NK-92 treated with Interleukin-12 subunit alpha and Interleukin-12 subunit beta, amount 100 ng/mL, for 24 hours (cell line): ENCODE measurements at places on chromosomes 3 and 15.

GRCh38 chr3:69425249-69425648 lies 39.4 kb upstream of the FRMD4B start:
- DNase-seq = no peak

- DNase-seq = no peak
Measured at GRCh38 chr3:195012100-195012499, 258.9 kb downstream of the XXYLT1 start.

- no peak for DNase-seq
Measured at GRCh38 chr3:56869157-56869889, 67.6 kb upstream of the ARHGEF3 start.

DNA sequence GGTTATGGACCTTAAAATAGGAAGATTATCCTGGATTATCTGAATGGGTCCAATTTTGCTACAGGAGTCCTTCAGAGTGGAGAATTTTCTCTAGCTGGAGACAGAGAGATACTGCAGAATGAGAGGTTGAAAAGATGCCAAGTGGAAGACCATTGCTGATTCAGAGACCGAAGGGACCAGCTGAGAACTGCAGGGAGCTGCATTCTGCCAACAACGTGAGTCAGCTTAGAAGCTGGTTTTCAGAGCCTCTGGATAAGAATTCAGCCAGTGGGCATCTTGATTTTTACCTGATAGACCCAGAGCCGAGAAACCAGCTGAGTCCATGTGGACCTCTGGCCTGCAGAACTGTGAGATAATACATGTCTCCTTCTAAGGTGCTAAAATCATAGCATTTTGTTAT lies 234.0 kb downstream of the NR2F2 start:
- DNase-seq = no peak

GRCh38 chr3:108328821-108329486 lies 32.6 kb downstream of the HHLA2 start:
- DNase-seq = no peak

GRCh38 chr3:11084098-11084497 lies 70.2 kb upstream of the HRH1 start:
- no peak for DNase-seq

DNA sequence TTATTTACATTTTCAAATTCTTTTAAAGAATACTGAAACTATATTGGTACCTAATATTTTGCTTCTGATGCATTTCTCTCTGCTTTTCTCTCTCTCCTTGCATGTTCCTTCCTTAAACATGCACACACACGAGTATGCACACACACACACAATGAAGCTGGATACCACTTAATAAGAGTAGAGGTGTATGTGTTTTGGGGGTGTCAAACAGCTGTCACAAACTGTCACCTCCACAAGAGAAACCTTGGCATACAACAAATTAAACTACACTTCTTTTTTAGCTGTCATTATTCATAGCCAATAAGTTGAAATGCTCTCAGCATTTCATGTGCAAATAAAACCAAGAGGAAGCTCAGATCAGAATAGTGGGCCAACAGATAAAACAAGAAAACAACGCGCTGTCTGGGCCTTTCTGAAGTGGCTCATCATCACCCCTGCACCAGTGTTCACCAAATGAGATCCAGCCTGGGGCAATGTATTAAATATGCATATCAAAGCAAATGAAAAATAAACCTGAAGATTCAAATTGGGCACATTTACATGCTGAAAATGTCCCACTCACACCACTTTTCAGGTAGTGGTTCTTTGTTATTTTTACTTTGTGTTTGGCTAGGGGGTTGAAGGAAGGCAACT lies 9.7 kb downstream of the MEIS2 start:
- no peak for DNase-seq
